Anterior cingulate cortex (tissue), 58 donors: ENCODE measurements at places on chromosomes 7 and 10.

DNA sequence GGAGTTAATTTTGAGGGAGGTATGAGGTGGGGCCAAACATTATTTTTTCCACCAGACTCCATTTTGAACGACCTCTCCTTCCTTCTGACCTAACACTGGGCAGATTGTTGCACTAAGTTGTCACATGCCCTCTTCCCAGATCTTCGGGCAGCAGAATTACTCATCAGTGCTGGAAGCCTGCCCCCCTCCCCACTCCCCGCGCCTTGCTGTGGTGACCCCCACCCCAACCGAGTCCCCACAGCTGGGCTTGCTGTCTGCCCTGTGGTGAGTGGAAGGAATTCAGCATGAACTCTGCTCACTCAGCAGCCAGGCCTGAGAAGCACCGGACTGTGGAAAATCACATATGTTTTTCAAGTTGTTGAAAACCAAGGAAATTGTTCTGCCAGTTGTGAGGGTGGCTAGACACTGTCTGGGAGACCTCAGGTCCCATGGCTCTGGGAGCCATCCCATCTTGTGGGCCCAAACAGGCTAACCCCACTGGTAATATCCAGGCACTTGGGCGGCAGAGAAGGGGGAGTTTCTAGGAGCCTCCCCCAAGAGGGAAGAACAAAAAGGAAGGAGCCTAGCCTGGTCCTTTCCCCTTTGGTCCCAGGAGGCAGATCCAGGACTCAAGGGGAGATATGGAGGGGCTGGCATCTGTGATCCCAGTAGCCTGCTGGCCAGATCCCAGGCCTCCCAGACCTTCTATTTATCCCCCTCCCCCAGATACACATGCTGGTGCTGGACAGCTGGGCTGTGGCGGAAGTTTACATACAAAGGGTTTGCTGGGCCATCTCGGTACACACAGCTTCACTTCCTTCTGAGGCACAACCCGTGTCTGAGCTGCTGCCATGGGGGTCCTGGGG, 3.5 kb upstream of the AEBP1 start:
- no peak for DNase-seq

GRCh38 chr10:69464801-69465401, 13.6 kb downstream of the TSPAN15 start:
- DNase-seq, result no peak

DNA sequence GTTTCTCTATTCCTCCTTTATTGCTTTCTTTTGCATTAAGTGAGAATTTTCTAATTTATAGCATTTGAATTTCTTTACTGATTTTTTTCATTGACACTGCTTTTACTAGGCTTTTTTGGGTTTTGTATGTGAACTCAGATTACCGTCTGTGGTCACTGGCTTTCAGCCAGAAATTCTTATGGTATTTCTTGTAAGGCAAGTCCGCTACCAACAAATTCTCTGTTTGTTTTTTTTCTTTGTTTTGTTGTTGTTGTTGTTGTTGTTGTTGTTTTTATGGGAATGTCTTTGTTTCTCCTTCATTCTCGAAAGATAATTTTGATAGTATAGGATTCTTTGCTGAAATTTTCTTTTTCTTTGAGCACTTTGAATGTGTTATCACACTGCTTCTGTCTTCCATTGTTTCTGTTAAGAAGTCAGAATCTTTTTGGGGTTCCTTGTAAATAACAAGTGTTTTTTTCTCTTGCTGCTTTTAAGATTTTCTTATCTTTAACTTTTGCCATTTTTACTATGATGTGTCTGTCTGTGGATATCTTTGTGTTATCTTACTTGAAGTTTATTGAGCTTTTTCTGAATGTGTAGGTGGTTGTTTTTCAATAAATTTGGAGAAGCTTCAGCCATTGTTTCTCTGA, 7.2 kb downstream of the NET1 start:
- DNase-seq, result no peak

GRCh38 chr7:101084865-101085161, 468 bp upstream of the TRIM56 start:
- DNase-seq, result no peak

DNA sequence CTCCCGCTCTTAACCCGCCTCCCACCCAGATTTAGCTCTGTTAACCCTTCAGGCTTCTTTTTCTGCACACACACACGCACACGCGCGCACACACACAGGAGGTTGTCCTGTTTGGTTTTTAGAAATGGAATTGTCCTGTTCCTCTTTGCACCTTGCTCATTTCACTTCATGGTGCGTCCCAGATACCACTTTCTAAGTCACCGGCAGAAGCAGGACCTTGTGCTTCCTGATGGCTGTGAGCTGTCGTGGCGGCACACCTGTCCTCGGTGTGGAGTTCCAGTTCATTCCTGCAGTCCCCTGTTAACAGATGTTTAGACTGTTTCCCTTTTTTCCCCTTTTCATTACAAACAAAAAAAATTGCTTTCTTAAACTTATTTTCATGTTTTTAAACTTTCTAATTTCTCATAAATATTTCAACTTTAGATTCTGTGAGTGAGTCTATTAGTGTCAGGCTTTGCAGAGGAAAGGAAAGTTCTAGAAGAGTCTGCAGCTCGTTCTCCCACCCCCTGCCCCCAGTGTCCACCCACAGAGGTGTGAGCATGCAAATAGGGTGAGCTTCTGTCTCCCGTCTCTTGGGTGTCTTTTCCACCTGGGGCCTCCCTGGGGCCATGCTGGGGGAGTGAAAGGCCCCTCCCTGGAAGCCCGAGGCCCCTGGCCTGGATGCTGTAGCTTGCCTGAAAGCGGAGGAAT, 85.5 kb downstream of the LHPP start:
- no peak for DNase-seq

DNA sequence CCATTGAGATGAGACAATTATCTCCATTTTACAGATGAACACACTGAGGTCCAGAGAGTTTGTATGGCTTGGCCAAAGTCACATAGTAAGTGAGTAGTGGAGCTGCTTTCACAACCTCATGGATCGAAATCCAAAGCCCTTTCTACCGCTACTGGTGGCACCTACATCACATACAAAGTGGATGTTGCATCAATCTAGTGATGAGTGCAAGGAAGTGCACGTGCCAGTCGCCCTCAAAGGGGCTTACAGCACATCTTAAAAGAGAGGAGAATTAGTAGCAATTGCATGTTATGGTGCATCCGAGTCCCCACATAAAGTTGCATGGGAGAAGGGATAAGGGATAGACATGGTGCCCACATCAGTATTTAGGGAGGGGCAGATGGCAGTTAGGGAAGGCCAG, 31.0 kb upstream of the GPR26 start:
- no peak for DNase-seq

DNA sequence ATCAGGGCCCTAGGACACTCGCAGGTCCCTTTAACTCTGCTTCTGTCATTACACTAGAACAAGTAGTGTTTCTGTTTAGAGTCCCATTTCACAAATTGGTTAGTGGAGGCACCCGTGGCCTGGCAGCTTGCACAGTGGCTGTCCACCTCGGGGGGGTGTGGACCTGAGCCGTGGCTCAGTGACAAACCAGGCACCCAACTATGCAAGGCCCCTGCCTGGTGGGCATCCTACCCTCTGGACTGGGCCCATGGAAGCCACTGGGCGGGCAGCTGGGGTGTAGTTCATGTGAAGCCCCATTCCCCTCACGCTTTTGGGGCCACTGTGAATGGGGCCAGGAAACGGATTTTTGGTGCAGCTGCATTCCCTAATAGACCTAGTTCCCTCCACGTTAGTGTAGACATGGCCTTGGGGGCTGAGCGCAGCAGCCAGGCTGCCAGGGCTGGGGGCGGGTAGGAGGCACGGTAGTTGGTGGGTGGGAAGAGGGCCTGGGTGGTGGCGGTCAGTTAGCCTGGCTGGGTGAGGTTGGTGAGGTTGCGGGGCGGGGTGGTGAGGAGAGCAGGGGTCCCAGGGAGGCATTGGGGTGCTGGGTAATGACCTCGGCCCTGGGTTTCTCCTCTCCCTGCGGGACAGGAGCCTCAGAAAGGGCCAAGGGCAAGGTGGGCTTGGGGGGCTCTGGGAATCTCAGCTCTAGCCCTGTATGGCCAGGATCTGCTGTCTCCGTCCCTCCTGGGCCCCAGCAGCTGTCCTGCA, 18.7 kb downstream of the ZNF316 start:
- no peak for DNase-seq

DNA sequence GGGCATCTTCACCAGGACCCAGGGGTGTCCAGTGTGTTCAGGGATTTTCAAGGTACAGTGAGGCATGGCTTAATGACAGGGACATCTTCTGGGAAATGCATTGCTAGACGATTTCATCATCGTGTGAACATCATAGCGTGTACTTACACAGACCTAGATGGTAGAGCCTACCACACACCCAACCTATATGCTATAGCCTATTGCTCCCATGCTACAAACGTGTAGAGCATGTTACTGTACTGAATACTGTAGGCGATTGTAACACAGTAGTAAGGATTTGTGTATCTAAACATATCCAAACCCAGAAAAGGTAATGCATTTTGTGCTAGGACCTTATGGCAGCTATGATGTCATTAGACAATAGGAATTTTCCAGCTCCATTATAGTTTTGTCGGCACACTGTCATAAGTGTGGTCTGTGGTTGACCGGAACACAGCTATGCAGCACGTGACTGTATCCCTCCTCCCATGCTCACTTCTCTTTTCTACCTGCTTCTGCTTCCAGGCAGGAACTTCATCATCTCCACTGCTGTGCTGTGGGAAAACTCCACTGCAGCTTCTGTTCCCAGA, 416.2 kb upstream of the NFE2L3 start:
- no peak for DNase-seq

- no peak for DNase-seq
Measured at GRCh38 chr7:47401611-47402570, 180.0 kb downstream of the TNS3 start.
